ENCODE measurements at places on chromosomes 11 and 22. TPM values are rescaled to one million over a fixed set of nuclear protein-coding genes. Genes with fewer than 3 reads are reported as not detected.

The MRPL48 gene
- 51.4 TPM for total RNA-seq

The PRR33 gene
- total RNA-seq, result not detected

The RAB38 gene
- 4.7 TPM for total RNA-seq

The MS4A14 gene
- not detected for total RNA-seq

DNA sequence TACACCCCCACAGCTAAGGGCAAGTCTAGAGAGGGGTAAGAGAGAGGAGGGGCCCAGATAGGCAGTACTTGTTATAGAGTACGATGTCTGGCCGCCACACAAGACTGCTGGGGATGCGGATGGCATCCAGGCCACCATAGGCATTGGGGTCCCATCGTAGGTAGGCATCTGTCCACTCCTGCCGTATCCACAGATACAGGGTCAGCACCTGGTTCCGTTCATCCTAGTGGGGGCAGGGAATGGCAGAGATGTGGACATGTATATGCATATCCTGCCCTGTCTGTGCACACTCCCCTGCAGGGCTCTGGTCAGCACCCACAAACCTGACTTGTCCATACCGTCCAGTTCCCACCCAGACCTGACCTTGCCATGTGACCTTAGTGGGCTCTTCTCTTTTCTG is 2.1 kb downstream of the CHRNA10 start:
- no peak for DNase-seq
- peak overlapping the region; percentile 87 for H3K27ac ChIP-seq
- no peak overlapping the region for H3K4me3 ChIP-seq

- H3K27ac ChIP-seq, result no peak overlapping the region
- peaks cover 18% of the 10 kb centered on the region for H3K4me1 ChIP-seq
- peak; percentile 46 for DNase-seq
- no peaks in the 10 kb centered on the region for H3K36me3 ChIP-seq
- H3K27me3 ChIP-seq, result peaks cover 40% of the 10 kb centered on the region
Observed at GRCh38 chr22:39117585-39118191, 20.6 kb downstream of the APOBEC3H start.

DNA sequence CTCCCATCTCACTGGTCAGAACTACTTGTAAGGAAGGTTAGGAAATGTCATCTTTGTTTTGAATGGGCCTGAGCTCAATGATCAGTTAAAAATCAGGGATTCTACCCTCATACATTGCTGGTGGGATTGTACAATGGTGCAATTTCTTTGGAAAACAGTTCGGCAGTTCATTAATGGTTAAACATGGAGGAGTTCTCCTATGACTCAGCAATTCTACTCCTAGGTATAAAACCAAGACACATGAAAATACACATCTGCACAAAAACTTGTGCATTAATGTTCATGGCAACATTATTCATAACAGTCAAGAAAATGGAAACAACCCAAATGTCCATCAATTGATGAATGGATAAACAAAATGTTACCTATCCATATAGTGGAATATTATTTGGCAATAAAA is 4.9 kb upstream of the APOA5 start:
- no peak overlapping the region for H3K4me3 ChIP-seq
- H3K4me1 ChIP-seq, result peaks cover 5% of the 10 kb centered on the region
- no peak for DNase-seq

DNA sequence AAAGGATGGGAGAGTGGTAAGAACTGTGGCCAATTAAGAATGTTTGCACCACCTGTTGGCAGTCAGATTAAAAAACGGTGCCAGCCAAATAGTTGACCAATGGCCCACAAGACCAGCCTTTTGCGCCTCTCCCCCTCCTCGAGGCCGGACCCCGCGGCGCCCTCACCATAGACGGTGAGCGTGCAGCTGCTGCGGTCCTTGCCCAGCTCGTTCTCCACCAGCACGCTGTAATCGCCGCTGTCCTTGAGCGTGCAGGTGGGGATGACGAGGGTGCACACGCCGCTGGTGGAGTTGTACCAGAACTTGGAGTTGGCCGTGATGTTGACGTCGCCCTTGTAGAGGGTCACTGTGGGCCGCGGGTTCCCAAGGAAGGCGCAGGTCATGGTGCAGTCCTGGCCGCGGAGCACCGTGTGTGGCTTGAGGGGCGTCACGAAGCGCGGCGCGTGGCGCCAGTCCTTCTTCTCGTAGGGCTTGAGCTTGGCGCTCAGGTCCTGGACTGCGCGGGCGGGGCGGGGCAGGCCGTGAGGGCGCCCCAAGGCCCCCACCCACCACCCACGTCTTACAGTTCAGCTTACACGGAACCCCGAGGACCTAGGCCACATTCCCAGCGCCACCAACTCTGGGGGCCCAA is 7.2 kb downstream of the TMEM86A start:
- H3K4me1 ChIP-seq, result peaks cover 7% of the 10 kb centered on the region
- H3K36me3 ChIP-seq, result no peaks in the 10 kb centered on the region
- peaks cover 76% of the 10 kb centered on the region for H3K27me3 ChIP-seq
- H3K27ac ChIP-seq, result peak overlapping the region; percentile 76
- peak overlapping the region; percentile 57 for H3K4me3 ChIP-seq
- DNase-seq, result no peak

DNA sequence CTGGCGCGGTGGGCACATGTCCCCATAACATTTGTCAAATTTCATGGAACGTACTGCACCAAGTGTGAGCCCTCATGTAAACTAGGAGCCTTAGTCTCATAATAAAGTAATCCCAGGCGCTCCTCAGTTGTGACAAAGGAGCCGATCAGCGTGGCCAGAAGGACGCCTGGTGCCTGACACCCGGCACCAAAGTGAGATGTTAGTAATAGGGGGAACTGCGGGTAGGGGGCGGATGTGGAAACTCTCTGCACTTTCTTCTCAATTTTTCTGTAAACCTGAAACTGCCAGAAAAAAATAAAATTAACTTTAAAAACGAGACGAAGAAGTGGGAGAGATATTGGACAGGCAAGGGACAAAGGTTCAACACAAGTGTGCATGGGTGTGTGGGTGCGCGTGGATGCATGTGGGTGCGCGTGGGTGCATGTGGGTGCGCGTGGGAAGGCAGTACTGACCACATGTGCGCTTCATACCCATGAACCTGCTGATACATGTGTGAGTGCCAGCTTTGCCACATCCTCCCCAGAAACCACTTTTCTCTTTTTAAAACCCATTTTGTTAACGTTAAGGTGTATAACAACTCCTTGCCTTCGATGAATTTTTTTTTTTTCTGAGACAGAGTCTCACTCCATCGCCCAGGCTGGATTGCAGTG is 55.4 kb upstream of the LINC01488 start:
- no peaks in the 10 kb centered on the region for H3K27me3 ChIP-seq
- DNase-seq, result no peak
- H3K4me3 ChIP-seq, result no peak overlapping the region
- H3K36me3 ChIP-seq, result peaks cover 10% of the 10 kb centered on the region
- H3K4me1 ChIP-seq, result peaks cover 10% of the 10 kb centered on the region
- no peak overlapping the region for H3K27ac ChIP-seq

DNA sequence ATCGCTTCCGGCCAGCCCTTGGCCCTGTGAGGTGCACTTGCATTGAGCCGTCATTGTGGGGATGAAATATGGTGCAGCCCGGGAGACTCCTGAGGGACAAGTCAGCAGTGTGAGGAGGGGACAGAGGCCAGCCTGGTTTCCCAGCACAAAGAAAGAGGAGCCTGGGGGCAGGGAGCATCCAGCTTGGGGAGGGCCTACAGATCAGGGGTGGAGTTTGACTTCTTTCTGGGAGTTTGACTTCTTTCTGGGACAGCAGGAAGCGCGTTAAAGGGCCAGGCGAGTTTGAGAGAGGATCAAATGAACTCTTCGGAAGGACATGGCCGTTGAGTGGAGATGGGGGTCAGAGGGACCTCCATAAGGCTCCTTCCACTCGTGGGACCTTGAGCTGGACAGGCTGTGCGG is 91.9 kb downstream of the LRRC32 start:
- H3K27ac ChIP-seq, result peak overlapping the region; percentile 98
- peaks cover 4% of the 10 kb centered on the region for H3K36me3 ChIP-seq
- H3K27me3 ChIP-seq, result no peaks in the 10 kb centered on the region
- H3K4me3 ChIP-seq, result peak overlapping the region; percentile 44
- peak; percentile 45 for DNase-seq
- peaks cover 25% of the 10 kb centered on the region for H3K4me1 ChIP-seq

DNA sequence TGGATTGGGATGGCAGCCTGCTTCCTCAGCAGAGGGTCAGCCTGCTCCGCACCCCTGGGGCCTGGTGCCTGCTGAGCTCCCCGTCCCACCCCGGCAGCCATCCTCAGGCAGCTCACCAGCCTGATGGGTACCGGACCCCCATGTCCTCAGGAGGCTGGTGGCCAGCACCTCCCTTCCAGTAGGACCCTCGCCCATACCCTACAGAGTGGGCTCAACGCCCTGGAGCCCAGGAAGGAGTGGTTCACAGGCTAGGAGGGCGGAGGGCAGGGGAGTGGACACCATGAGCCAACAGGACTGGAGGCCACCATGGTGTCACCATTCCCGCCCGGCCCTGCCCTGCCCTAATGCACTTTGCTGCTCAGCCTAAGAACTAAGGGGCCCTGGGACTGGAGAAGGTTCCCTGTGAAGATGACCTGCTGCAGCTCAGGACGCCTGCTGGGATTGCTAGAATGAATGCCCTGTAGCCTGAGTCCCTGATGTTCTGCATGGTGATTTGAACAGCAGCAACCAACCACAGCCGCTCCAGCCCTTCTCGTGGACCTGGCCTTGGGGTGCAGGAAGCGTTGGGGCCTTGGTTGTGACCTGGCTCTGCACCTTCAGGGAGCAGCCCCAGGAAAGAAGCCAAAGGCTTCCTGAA is 1080.8 kb downstream of the BRD1 start:
- H3K27ac ChIP-seq, result no peak overlapping the region
- no peak for DNase-seq
- no peak overlapping the region for H3K4me3 ChIP-seq
- no peaks in the 10 kb centered on the region for H3K36me3 ChIP-seq
